ENCODE measurements at places on chromosomes 7 and 10. TPM values are rescaled to one million over a fixed set of nuclear protein-coding genes. Genes with fewer than 3 reads are reported as not detected.

Gene PEX1
- total RNA-seq: 8.5 TPM

Gene FGF8
- total RNA-seq: not detected

Gene CASTOR2
- total RNA-seq: 5.4 TPM

Gene SRPK2
- total RNA-seq: 32.3 TPM

Gene PTTG1IP2
- total RNA-seq: not detected

Gene HTR5A
- total RNA-seq: not detected

Data from mammary microvascular endothelial cell (primary cell).